ENCODE measurements at places on chromosomes 6 and 20. TPM values are rescaled to one million over a fixed set of nuclear protein-coding genes. Genes with fewer than 3 reads are reported as not detected.
A peak's percentile ranks its signal among the peaks of the same experiment; 100 is the strongest.

DNA sequence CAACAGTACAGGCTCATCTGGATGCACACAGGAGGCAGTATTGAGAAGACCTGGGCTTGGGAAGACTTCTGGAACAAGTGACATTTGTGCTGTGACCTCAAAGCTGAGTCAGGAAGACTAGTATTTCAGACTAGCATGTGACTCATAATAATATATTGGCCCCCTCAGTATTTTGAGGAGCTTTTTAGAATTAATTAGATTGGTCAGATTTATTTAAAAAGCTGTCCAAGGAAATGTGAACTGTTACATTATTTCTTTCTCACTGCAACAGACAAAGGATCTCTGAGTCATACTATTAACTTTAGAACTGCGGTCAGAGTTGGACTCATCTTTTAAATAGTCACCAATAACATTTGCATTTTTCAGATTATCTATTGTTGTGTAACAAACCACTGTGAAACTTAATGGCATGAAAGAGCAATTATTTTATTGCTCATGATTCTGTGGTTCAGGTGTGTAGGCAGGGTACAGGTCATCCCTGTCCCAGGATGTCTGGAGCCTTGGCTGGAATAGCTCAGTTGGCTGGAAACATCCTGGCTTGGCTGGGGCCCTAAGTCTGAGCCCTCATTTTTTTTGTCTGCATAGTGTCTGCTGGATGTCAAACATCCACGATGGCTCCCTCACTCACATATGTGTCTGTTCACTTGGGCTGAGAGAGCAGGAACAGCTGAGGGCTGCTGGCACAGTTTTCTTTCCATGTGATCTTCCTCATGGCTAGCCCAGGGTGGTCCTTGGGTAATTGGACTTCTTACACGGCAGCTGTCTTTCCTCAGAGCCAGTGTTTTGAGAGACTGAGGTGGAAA, 46.9 kb downstream of the MAP3K4 start:
- peak; percentile 99 for DNase-seq

Gene WFDC10B
- total RNA-seq = not detected

Gene NCOA7
- 59.0 TPM for total RNA-seq

DNA sequence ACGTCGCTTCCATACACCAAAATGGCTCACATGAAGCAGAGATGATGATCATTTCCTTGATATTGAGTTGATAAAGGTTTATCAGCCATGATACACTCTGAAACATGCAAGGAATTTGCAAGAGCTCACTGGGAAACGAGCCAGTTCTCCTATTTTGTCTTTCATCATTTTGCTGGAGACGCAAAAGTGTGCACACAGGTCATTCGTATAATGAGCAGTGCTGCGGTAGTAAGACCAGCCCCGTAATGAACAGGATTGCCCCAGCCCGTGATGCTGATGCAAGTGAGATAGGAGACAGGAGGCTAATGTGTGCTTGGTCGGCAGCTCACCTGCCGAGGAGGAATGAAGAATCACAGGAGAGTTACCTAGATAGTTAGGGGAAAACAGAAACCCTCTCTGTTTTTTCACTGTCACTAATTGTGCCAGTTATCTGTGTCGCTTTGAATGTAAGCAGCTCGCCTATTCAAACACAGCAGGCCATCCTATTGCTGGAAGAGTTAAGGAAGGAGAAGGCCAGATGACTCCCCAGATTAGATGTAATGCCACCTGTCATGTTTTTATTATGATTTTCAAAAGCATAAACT, 391.8 kb downstream of the SAMD5 start:
- DNase-seq = no peak

DNA sequence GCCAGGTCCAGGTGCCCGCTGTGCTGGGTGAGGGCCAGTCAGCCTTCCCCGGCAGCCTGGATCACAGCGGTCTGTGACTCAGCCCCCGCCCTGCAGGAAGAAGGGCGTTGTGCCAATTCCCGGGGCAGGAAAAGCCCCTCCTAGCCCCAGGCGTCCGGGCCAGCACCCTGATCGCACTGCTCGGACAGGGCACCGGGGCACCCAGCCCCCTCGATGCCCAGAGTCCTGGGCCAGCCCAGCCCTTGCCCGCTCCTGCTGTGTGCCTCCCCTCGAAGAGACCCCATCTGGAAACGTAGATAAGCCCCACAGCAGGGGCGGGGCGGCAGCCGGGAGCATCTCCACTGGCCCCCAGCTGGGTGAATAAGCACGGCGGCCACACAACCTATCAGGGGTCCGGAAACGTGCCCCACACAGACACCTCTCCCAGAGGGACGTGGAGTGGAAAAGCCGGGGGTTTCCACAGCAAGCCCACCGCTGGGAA, 9.9 kb downstream of the LAMA5 start:
- DNase-seq = peak; percentile 52

DNA sequence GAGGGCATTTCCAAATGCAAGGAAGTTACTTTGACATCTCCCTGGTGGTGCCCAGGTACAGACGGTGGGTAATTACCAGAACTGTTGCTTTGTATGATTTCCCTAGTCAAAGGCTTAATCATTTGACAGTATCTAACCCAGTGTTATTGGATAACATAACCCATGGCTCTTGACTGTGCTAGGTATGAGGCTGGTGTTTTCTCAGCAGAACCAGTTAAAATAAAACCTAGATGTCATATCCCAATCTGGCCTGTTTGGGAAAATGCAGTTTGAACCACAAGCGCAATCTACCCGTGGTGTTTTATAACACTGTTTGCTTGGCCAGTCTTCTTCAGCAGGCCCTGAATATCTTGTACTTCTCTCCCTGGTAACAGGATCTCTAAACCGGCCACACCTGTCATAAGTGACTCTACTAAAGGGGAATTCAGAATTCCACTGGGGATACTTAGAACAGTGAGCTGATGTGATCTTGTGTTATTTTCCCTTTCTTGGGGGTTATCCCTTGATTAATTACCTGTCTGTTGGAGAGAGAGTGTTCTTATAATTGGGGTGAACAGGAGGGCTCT, 32.8 kb downstream of the PPP1R14C start:
- DNase-seq = peak; percentile 90

DNA sequence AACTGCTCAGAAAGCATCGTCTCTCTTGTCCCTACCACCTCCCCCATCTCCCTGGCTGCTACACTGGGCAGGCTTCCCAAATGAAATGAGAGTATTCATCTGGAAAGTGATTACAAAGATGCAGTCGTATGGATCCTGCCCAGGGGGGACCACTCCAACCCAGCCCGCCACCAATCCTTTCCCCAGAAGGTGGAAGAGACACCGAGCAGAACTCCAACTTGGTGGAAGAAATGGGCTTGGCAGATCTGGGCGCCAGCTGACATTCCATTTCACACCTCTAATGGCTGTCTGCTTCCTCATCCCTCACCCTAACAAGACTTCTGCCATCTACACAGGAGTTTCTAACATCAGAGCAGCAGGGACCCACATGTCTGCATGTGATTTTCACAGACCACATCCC, 12.7 kb downstream of the PKHD1 start:
- no peak for DNase-seq

DNA sequence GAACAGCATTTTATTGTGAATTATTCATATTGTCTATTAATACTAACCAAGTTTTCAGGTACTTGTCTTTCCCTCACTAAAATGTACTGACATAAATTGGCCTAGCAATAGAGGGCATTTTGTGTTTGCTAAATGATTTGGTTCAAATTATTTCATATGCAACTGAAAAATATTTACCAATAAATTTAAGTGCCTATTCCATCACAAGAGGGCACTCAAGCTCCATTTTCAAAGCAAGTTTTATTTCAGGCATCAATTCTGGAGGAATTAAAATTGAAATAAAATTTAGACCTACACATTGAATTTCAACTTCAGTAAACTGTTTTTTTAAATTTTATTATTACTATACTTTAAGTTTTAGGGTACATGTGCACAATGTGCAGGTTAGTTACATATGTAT, 114.3 kb upstream of the SYNCRIP start:
- peak; percentile 41 for DNase-seq

GRCh38 chr20:6784210-6784631, 16.7 kb downstream of the BMP2 start:
- peak; percentile 49 for DNase-seq

Gene PCK1
- 0.15 TPM for total RNA-seq

Gene TREM2
- not detected for total RNA-seq

DNA sequence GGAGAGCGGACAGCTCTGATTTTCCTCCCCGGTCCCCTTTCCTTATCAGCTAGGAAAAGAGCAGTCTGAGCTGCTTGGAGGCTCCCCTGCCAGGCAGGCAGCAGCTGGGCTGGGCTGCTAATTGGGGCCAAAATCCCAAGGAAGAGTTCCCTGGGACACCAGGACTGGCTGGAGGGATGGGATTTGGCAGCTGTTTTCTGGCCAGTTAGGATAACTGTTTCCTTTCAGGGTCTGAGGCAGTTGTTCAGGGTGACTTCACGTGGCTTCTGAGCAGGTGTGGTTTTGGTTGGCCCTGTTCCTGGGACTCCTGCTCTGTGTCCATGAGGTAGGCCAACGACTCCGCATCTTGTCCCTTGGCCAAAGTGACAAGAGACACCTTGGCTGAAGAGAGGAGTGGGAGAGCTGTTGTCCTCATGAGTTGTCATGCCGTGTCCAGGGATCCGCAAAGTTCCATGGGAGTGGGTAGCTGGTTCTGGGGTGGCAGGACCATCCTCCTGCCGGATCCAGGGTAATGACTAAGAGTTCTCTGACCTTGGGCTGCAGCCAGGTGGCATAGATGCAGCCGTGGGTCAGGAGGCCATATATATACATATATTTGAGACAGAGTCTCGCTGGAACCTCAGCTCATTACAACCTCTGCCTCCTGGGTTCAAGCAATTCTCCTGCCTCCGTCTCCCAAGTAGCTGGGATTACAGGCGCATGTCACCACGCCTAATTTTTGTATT, 21.2 kb downstream of the MRPS18A start:
- DNase-seq = no peak

Gene IRF4
- total RNA-seq = not detected

Gene OR2B6
- total RNA-seq = not detected

- no peak for DNase-seq
Measured at GRCh38 chr6:729606-730320, 36.8 kb upstream of the EXOC2 start.

GRCh38 chr6:73388800-73389512, 5.7 kb upstream of the DDX43 start:
- DNase-seq = peak; percentile 33

DNA sequence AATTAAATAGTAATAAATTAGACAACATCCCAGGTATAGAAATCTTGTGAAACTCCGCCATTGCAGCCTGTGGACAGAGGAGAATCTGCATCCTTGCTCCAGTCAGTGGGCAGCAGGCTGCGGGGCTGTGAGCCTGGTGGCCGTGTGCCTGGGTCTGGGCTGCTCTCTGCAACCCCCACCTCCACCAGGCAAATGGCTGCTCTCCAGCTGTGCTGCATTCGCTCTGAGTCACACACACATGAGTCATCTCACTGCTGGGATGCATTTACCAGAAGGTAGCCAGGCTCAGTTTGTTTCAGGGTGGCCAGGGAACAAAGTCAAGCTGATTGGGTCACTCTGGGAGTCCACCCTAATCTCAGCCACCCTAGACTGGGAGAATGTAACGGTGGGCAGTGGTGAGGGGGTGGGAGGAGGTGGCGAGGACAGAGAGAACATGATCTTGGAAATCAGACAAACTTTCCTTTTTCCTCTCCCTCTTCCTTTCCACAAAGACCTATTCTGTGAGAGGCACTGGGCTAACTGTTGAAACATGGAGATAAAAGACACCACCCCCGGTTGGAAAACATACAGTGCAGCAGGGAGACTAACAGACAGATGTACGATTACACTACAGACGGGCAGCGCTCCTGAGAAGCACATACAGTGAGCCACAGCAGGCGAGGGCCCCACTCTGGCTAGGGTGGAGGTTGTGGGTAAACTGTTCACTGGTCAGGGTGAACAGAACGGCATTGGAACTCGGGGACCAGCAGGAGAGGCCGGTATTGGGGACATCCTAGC, 59.2 kb downstream of the TRAM2 start:
- DNase-seq = peak; percentile 96

DNA sequence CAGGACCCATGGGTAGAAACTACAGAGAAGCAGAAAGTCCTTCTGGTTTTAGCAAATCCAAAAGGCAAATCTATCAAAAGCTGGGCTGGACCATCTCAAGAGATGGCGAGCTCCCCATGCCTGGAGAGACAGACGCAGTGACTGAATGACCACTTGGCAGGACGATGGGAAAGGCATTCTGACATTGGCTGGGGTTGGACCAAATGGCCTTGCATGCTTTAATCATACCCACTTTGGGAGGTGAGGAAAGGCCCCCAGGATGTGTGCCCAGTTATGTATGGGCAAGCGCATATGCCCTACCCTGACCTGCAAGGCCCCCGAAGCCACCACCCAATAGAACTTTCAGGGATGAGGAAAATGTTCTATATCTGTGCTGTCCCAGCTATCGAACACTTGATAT, 45.1 kb downstream of the JPH2 start:
- DNase-seq = no peak

DNA sequence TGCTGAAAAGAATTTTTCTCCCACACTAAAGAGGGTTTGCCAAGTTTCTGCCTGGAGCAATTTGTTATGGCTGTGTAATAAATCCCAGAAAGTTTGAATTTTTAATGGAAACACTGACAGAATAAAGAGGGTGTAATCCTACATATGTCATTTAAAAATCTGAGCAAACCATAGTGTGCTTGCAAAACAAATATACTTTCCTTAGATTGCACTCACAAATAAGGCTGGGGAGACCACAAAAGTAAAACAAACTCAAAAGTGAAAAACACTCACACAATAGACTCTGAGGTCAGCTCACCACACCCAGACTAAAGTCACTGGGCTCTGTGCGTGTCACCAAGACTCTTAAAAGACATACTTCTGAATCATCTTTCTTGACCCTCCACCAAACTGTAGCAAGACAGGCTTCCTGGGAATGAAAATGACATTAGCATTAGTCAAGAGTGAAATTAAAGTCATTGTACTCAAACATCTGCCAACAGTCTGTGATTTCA, 4.8 kb upstream of the ATXN1 start:
- peak; percentile 86 for DNase-seq

Gene BPI
- total RNA-seq = not detected

- DNase-seq = no peak
Measured at GRCh38 chr6:107658920-107659865, 164.9 kb downstream of the SCML4 start.

Gene CPNE5
- total RNA-seq = 0.17 TPM

DNA sequence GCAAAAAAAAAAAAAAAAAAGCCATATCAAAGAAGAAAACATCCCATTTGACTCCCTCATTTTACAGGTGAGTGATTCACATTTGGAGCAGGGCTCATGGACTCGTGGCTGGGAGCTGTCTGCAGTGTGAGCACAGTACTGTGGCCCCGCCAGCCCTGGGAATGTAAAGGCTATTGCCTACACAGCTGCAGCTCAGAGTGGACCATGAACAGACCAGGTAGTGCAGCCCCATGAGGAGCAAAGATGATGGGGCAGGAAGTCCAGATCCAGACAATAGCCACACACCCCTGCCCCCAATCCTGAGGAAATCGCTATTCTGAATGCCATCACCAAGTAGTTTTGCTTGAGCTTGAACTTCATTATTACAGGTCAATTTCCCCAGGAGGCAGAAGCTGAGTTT, 55.4 kb downstream of the LINC00237 start:
- no peak for DNase-seq

GRCh38 chr6:3579652-3580175, 122.9 kb upstream of the SLC22A23 start:
- DNase-seq = no peak

Gene DCDC2
- total RNA-seq = 494 TPM

- peak; percentile 82 for DNase-seq
Measured at GRCh38 chr20:10922941-10923340, 249.1 kb upstream of the JAG1 start.

Gene CEP85L
- total RNA-seq = 15.3 TPM

All from renal cortical epithelial cell (primary cell).